ENCODE measurements at places on chromosomes 1 and 21.

GRCh38 chr1:214324896-214325800 is 44.2 kb downstream of the SMYD2 start:
- no peak for DNase-seq

DNA sequence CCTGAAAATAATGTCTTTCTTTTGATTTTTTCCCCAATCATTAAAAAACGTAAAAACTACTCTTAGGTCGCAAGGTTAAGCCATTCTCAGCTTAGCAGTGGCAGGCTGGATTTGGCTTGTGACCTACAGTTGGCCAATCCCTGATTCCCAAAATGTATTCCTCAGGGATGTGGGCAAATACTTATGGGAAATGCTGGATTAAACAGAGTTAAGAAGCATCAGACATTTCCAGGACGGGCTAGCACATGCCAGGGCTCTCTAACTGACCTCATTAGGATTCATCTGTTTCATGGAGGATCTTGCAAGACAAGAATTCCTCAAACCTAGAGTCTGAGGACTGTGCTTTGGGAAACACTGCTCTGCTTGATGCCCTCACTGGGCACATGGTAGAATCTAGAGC is 982 bp upstream of the IL24 start:
- DNase-seq: no peak

DNA sequence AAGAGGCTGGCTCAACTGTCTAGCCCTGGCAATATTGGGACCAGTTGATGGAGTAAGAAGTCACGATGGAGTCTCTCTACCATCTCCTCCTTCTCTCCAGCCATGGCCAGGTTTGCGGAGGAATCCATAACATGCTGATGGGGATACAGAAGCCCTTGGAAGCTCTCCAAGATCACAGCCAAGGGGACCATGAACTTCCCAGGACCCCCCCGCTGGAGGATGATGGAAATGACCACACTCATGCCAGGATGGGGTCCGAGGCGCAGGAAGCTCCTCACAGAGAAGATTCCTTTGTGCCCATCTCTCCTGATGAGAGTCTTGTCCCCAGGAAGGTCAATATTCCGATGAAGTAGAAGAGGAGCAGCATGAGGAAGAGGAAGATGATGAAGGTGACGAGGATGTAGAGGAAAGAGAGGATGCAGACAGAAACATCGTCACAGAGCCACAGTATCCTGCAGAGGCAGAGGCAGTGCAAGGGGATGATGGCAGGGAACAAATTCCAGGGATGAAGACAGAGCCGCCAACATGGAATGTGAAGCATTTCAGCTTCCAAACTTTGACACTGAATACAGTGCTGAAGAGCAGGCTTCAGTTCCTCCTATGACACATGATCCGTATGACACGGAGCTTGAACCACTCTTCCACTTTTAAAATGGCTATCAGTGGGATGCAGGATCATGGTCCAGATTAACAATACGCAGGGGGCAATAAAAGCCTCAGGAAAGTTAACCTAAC is 57.9 kb upstream of the EDN2 start:
- DNase-seq: no peak

GRCh38 chr1:175338387-175339135 is 146.0 kb upstream of the KIAA0040 start:
- DNase-seq: peak; percentile 26

DNA sequence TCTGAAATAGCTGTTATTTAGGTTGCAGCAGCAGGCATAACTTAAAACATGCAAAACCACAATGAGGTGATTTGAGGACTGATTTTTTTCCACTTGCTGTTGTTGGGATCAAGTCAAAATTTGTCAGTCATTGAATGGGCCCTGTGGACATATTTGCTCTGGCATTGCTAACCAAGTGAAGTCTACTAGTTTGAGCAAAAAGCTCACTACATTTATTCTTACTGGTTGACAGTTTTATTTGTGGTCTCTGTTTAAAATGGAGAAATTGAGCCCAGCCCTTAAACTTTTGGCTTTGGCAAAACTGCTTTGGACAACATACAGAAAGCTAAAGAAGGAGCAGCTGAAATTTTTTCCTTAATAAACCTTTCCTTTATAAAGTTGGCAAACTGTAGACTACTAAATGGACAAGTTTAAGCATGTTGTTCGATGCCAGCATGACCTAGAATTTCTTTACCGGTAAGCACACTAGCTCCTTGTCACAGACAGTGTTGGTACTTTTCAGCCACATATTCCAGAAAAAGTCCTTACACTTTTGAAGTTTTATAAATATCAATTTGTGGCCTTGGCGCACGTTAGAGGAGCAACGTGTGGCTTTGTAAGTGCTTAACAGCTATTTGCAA is 234.6 kb downstream of the USP25 start:
- DNase-seq: no peak

DNA sequence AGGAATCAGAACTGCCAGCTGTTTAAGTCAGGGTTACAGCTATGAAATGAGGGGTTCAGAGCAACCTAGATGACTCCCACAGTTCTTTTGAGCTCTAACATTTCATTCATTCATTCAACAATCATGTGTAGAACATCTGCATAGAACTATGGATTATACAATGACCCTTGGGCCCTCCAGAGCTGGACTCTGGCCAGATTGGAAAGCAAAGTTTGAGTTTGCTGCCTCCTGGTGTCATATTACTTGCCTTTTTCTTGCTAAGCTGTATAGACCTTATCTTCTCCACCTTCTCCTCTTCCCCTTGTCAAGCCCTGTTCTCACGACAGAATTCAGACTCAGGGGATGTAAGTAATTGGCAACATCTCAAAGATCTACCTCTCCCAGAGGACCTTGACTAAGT is 4.0 kb downstream of the CASQ2 start:
- peak; percentile 7 for DNase-seq

GRCh38 chr1:198620951-198621824 is 17.7 kb upstream of the PTPRC start:
- DNase-seq: no peak

- no peak for DNase-seq
Observed at GRCh38 chr1:25246600-25247023, 642 bp downstream of the RSRP1 start.

GRCh38 chr1:90204023-90204590 is 209.2 kb downstream of the ZNF326 start:
- no peak for DNase-seq

DNA sequence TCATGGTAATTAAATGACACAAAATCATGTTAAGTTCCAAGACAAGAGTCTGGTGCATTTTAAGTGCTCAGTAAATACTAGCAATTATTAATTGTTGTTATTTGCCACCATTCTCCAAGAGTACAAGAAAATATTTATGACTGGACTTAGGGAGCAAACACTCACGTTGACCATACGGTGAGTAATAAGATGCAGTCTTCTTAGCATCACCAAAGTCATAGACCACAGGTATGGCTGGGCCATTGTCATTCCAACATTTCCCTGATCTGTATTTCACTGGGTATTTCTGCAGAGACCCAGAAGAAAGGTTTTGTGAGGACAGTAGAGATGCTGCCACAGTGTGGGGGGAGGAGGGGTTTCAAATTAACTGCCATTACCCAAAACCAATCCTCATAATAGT is 4.7 kb downstream of the ITLN2 start:
- DNase-seq: no peak

DNA sequence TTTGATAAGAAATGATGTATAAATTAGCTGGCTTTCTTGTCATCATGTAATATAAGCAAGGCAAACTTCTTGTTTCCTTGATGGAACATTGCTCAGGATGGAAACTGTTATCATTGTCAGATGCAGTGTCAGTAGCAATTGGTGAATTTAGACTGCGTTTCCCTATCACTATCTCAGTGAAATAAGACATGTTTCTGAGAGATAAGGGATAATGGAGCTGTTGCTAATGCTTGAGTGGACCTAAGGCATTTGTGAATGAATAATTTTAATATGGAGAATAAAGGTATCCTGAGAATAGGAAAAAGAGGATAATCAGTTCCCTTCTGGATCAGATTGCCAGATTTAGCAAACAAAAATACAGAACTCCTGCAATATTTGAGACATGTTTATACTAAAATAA is 160.9 kb downstream of the HLX start:
- no peak for DNase-seq

- DNase-seq: peak; percentile 38
Observed at GRCh38 chr1:94654031-94654430, 112.5 kb upstream of the F3 start.

Measured in A549 (cell line).